AG04450 (cell line): ENCODE measurements at places on chromosomes 6 and 20.
A peak's percentile ranks its signal among the peaks of the same experiment; 100 is the strongest.

- no peak for DNase-seq
Observed at GRCh38 chr6:7431313-7431673, 41.7 kb downstream of the RIOK1 start.

DNA sequence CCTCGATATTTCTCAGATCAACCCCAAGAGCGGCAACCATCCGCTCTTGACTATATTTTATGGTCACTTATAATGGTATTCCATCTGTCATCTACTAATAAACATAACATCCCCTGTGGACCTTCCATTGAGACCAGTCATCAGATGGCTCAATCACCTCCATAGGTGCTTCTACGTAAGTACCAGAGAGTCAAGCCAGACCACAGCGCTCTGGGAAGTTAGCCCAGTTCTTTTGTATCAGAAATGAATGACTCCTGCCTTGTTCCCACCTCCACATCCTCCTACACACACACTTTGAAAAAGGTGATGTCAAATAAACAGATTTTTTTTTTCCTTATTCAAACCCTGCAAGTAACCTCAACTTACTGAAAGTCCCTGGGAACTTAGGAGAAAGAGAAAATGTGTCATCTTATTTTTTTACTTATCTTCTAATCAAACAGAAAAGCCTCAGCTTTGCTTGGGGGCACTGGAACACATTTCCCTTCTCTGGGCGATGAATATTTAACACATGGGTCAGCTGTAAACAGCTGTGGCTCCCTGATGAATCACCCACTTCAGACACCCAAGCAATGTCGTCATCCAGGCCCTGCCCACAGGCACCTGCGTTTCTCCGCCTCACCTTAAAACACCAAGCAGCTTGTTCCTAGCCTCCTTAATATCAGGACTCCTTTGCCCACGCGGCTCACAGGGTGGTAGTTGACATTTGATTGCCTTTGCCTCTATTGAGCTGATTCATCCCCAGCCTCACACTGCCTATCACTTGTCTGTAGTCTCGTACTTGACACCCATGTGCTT lies 121.4 kb upstream of the LY86 start:
- DNase-seq, result no peak

DNA sequence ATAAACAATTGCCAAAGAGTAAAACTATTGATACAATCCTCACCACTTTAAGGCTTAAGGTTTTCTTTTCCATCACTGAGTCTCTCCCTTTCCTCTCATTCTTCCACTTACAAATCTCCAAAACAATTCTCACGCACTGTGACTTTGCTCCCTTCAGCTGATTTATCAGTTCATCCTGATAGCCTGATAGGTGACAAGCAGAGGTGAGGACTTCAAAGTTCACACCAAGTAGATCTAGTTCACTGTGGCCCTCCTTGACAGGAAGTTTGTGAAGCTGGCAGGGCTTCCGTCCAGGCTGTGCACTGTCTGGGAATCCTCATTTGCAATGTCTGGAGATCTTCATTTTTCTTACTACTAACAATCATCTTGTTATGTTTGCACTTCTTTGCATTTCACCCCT lies 35.2 kb upstream of the POU5F1 start:
- DNase-seq, result no peak

GRCh38 chr6:82645536-82646230 lies 282.1 kb downstream of the TPBG start:
- no peak for DNase-seq

DNA sequence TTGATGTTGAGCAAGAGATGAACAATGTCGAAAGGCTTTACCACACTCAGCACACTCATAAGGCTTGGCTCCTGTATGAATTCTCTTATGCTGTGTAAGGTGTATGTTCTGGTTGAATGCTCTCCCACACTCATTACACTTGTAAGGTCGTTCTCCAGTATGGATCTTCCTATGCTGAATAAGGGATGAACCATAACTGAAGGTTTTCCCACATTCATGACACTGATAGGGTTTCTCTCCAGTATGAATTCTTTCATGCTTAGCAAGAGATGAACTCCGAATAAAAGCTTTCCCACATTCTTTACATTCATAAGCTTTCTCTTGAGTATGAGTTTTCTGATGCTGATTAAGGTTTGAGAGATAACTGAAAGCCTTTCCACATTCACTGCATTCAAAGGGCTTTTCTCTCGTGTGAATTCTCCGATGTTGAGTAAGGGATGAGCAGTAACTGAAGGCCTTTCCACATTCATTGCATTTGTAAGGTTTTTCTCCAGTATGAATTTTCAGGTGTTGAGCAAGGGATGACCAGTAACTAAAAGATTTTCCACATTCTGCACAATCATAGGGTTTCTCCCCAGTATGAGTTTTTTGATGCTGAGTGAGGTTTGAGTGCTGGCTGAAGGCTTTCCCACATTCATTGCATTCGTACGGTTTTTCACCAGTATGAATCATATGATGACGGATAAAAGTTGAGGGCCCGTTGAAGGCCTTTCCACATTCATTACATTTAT lies 21.1 kb downstream of the ZNF184 start:
- no peak for DNase-seq

DNA sequence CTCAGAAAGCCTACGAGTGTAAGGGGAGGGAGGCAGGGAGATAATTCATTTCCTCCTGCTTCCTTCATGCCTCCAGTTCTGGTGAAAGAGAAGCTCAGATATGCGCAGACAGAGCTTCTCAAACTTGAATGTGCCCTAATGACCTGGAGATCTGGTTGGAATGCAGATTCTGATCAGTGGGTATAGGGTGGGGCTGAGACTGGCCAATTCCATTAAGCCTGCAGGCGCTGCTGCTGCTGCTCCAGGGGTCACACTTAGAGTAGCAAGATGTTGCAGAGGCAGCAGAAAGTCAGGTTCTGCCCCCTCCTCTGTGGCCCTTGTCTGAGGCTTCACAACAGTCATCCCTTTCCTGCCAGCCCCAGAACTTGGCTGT lies 161.0 kb downstream of the DHX35 start:
- no peak for DNase-seq

GRCh38 chr20:47577314-47577713 lies 75.6 kb downstream of the NCOA3 start:
- no peak for DNase-seq

GRCh38 chr20:54318892-54319291 lies 111.0 kb downstream of the PFDN4 start:
- DNase-seq, result no peak

DNA sequence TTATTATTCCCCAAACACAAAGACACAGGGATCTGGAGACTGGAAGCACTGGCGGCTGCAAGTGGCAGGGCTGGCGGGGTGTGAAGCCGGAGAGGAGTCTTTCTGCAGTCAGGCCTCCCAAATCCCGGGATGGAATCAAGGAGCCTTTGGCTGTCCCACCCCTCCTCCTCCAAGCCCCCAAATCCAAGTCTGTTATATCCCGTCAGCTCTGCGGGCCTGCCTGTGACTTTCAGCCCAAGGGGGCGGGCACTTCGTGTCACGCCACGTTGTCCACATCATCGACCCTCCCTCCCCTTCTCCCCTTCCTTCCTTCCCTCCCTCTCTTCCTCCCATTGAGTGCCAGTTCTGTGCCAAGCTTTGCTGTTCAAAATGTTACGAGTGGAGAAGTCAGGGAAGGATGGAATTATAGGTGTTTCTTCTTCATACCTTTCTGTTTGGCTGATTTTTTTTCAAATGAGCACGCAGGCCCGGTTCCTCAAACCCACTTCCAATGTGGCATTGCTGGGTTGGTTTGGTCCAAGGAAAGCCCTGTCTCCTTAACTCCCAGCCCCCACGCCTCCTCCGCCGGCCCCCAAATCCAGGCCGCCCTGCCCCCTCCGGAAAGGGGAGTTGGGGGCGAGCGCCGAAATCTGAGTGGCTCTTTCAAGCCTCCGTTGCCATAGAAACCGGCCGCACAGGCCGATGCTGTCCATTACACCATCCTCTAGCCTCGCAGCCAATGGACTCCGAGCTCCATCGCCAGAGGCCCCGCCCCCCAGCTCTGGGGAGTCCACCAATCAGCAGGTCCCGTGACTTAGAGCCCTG lies 12.7 kb downstream of the ZCCHC3 start:
- DNase-seq, result peak; percentile 99

GRCh38 chr20:667351-668034 lies 8.1 kb downstream of the SCRT2 start:
- DNase-seq, result no peak

DNA sequence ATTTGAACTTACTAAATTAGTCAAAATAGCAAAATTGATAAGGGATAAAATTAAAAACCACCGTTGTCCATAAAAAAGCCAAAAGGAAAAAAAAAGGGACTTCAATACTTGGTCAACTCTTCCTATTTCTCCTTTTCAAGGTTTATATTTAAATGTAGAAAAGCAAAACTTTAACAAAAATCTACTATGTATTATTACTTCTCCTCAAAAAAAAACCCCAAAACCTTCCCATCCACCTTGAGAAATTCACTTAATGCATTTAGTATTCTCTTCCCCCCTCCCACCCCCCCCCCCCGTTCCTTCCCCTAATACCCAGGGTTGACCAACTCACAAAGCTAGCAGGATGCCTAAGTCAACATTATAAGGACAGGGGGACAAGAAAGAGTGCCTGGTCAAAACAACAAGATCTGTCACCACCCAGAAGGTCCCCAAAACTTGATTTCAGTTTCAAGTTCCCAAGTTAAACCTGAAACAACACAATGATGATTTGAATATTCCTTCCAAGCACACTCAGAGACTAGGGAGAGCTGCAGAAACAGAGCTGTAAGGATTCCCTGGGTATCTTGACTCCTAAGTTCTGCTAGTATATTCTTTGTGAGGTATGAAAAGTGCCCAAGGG lies 14.6 kb downstream of the GMDS start:
- no peak for DNase-seq

DNA sequence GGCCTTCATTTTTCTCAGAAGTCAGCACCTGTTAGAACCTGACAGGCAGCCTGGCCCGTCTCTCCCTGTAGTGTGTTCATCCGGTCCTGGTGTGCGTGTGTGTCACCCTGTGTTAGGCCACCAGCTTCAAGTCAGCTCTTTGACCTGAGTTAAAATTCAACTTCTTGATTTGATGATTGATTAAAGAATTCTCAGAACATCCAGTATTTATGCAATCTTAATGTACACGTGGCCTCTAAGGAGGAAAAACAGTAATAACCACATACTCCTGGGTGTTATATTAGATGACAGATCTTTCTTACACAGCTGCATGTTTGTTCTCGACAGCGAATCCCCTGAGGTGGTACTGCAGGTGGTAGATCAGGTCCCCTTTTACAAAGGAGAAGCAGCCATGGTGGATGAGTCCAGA lies 19.1 kb upstream of the TMEM217 start:
- DNase-seq, result no peak

DNA sequence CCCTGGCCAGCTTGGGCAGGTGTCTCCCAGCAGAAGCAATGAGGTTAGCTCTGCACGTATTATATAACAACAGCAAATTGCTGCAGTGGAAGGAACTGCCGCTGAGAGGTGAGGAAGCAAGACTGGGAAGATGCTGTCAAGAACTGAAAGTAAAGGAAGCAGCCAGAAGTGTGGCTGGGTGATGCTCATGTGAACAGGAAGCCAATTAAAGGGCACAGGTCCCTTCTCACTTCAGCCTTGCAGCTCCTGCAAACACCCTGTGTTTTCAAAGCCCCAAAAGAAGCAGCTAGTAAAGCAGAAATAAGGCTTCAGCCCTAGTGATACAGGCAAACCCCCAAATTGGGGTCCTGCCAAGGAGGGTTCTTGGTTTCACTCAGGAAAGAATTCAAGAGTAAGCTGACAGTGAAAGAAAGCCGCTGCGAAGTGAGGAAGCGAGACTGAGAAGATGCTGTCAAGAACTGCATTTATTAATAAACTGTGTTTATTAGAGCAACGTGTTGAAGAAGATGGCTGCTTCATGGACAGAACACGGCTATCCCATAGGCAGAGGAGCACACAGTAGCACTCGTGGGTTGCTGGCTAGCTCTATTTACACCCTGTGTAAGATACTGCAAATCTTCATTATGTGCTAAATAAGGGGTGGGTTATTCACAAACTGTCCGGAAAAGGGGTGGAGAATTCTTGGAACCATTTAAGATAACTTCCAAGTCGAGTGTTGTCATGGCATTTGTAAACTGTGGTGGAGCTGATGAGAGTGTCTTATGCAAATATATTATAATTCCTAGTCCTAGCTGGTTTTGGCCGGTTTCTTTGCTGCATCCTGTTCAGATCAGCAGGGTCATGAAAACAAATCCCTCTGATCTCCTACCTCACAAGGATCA lies 152.2 kb downstream of the LINC00237 start:
- DNase-seq, result no peak

DNA sequence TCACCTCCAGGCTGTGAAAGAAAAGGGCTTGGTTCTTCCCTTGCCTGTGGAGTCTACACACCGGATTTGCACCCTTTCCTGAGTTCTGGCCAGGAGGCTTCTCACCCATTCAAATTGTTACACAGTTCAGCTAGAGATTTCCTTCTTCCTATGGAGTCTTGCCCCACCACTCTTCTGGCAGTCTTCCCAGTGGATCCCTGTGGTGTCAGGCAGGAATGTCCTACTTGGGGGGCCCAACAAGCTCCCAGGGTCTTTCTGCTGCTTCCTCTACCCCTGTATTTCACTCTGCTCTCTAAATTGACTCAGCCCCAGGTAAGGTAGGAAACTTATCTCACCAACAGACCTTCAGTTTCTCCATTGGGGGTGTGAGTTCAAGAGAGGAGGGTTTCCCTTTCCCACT lies 14.0 kb upstream of the CST9L start:
- no peak for DNase-seq

DNA sequence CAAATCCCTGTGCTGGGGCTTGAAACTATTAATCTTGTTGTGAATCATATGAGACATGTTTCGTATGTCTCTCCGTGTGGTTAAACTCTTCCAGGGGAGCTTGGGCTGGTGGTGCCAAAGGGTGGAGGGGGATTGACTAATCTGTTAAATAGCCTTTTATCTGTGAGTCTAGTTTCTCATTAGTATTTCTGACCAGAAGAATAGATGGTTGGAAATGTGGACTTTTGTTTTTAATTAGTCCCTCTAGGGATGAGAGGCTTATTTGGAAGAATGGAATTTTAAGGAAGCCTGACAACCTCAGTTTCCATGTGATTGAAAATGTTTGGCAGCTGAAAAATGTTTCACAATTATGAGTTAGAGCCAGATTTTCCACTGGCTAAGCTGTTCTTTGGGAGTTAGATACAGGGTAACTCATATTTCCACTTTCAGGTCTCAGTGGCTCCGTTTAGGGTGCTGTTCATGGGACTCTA lies 117.3 kb downstream of the BCKDHB start:
- DNase-seq, result no peak

GRCh38 chr6:111122458-111123286 lies 35.4 kb downstream of the SLC16A10 start:
- no peak for DNase-seq

GRCh38 chr6:160260367-160260766 lies 1.7 kb upstream of the SLC22A2 start:
- DNase-seq, result no peak

- no peak for DNase-seq
Observed at GRCh38 chr20:44720621-44720996, 5.4 kb downstream of the CCN5 start.

- DNase-seq, result no peak
Observed at GRCh38 chr20:54188132-54188849, 14.5 kb upstream of the CYP24A1 start.

- DNase-seq, result no peak
Observed at GRCh38 chr20:17651760-17652388, 30.2 kb downstream of the RRBP1 start.

- no peak for DNase-seq
Observed at GRCh38 chr20:2053615-2054014, 48.0 kb upstream of the STK35 start.

GRCh38 chr6:153538491-153538890 lies 407.4 kb upstream of the RGS17 start:
- DNase-seq, result no peak

GRCh38 chr6:133951881-133952814 lies 876 bp upstream of the TBPL1 start:
- DNase-seq, result peak; percentile 37

- no peak for DNase-seq
Observed at GRCh38 chr6:97917369-97917768, 634.4 kb upstream of the MMS22L start.

GRCh38 chr6:138499303-138500018 lies at the start of gene NHSL1:
TSS of gene NHSL1 (minus strand) at chr6:138499494. CDS start at chr6:138499290, 204 bp downstream.
- DNase-seq, result no peak
